Neural crest cell (in vitro differentiated cells): ENCODE measurements at places on chromosomes 12 and 14.

- no peaks in the 10 kb centered on the region for H3K36me3 ChIP-seq
- no peak overlapping the region for H3K4me3 ChIP-seq
- DNase-seq: no peak
- H3K27me3 ChIP-seq: no peaks in the 10 kb centered on the region
Measured at GRCh38 chr12:19110221-19110940, 19.2 kb upstream of the PLEKHA5 start.

GRCh38 chr14:102556098-102556677 is 36.3 kb upstream of the RCOR1 start:
- no peak overlapping the region for H3K4me3 ChIP-seq
- no peak overlapping the region for H3K27ac ChIP-seq
- no peaks in the 10 kb centered on the region for H3K4me1 ChIP-seq
- no peaks in the 10 kb centered on the region for H3K36me3 ChIP-seq
- no peaks in the 10 kb centered on the region for H3K27me3 ChIP-seq
- no peak for DNase-seq

- H3K4me1 ChIP-seq: peaks cover 48% of the 10 kb centered on the region
- no peak for DNase-seq
- peaks cover 57% of the 10 kb centered on the region for H3K27me3 ChIP-seq
Measured at GRCh38 chr14:58637040-58637390, 747 bp upstream of the DACT1 start.

- peaks cover 4% of the 10 kb centered on the region for H3K36me3 ChIP-seq
- H3K4me3 ChIP-seq: no peak overlapping the region
- no peak overlapping the region for H3K27ac ChIP-seq
- peak; percentile 43 for DNase-seq
Measured at GRCh38 chr12:26028953-26029735, 70.7 kb downstream of the RASSF8 start.

GRCh38 chr12:127781336-127781735 is 485.6 kb upstream of the TMEM132C start:
- peaks cover 2% of the 10 kb centered on the region for H3K27me3 ChIP-seq
- peaks cover 1% of the 10 kb centered on the region for H3K4me1 ChIP-seq
- no peak for DNase-seq
- no peaks in the 10 kb centered on the region for H3K36me3 ChIP-seq
- H3K27ac ChIP-seq: no peak overlapping the region
